ENCODE measurements at places on chromosomes 1 and 21.

DNA sequence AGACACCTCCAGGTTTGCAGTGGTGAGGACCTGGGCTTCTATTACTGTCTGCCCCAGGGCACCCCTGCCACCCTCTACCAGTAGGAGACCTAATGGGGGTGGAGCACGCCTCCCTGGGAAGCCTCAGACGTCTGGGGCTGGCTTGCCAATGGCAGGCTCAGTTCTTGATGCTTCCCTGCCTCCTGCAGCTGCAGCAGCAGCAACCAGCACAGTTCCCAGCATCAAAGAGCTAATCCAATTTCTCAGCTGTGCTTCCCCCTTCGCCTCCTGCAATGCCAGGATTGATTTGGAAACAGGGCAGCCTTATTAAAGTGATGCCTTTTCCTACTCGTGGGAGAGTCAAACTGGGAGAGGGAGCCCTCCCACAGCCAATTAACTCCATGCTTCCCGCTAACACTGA lies 8.2 kb downstream of the SYT2 start:
- no peak for DNase-seq

DNA sequence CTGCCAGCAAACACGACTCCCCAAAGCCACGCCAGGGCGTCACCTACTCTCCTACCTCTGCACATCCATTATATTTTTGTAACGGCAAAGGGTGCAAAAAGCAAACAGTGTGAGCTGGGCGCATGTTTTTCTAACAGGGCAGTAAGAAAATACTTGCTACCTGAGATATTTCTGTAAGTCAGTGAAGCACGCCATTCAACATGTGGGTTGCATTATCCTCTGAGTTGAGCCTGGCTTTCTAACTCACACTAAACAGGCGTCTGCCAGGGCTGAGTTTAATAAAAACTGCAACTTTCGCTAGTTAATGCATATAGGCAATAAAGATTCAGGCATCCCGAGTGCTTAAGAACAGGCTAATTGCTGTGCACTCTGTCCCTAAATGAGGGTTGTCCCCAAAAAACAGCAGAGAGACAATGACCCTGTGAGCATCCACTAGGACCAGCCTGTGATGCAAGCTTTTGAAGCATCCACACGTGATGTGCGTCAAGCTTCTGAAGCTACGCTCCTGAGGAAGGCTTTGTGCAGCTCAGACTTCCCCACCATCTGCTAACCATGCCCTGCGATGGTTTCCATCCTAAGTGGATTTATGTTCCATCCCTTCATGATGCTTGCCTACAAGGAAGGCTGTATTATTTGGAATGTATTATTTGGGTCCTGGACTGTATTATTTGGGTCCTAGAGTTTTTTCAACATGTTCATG lies 70.0 kb upstream of the SIM2 start:
- no peak for DNase-seq

- DNase-seq, result no peak
Observed at GRCh38 chr1:184534690-184535089, 147.9 kb downstream of the C1orf21 start.

GRCh38 chr1:201947697-201948008 lies 1.3 kb upstream of the LMOD1 start:
- DNase-seq, result no peak

DNA sequence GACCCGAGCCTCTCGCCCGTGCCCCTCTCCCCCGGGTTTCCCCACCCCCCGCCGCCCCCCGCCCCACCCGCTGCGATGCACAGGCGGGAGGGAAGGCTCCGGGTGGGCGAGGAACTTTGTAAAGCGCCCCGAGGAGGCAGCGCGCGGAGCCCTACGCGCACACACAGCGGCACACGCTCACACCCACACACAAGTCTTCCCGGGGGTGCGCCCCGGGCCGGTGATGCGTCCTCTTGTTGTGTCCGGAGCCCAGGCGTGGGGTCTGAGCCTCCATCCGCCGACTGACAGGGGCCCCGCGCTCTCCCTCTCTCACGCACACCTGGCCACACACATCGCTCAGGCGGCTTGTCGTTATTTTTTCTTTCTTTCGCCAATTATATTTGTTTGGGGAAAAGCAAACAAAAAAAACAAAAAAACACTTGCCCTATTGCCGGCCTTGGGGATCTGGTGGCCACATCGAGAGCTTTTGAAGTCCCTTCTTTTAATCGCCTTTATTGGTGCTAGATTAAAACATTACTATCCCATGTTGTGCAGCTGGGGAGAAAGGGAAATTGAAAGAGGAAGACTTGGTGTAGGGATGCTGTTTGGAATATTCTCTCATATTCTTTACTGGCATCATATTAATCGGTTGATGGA lies 770 bp downstream of the NTNG1 start:
- no peak for DNase-seq

GRCh38 chr1:179990847-179991246 lies 36.2 kb downstream of the CEP350 start:
- no peak for DNase-seq

GRCh38 chr1:147567594-147568381 lies 26.5 kb downstream of the BCL9 start:
- no peak for DNase-seq

DNA sequence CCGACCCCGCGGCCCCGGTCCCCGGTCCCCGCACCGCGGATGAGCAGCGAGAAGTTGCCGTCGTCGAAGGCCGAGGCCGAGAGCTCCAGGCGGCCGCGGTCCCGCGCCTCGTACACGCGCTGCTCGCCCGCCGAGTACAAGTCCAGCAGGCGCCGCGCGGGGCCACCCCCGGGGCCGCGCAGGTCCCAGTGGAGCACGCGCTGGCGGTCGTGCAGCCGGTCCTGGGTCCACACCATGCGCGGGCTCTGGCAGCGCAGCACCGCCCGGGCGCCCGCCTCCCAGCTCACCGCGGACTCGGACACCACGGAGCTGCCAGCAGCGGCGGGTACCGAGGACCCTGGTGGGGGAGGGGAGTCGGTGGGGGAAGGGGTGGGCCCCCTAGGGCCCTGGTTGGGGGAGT lies 2.9 kb downstream of the MXRA8 start:
- no peak for DNase-seq

DNA sequence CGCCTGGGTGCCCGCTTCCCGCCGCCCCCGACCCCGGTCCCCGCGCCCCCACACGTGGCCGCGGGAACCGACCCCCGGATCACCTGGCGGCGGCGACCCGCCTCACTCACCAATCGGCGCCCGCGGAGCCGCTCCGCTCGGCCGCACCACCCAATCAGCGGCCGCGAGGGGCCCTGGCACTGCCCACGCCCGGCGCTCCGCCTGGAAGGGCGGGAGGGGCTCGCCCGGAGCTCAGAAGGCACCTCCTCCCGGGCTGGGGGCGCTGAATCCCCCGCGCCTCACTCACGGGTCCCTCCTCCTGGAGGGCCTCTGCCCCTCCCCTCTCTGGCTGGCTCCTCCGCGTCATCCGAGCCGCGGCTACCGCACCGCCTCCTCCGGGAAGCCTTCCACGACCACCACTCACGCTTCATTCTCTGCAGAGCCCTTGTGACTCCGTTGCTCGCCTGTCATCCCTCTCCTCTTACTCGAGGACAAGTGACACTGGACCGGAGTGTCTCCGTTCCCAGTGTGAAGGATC lies 374 bp downstream of the SH2D5 start:
- no peak for DNase-seq

- no peak for DNase-seq
Observed at GRCh38 chr21:14878971-14879370, 185.8 kb downstream of the NRIP1 start.

- DNase-seq, result no peak
Observed at GRCh38 chr1:116346943-116347673, 25.9 kb upstream of the ATP1A1 start.

GRCh38 chr1:47388030-47388890 lies 27.8 kb upstream of the FOXE3 start:
- DNase-seq, result no peak

- no peak for DNase-seq
Observed at GRCh38 chr1:68954841-68955240, 458.0 kb upstream of the DEPDC1 start.

DNA sequence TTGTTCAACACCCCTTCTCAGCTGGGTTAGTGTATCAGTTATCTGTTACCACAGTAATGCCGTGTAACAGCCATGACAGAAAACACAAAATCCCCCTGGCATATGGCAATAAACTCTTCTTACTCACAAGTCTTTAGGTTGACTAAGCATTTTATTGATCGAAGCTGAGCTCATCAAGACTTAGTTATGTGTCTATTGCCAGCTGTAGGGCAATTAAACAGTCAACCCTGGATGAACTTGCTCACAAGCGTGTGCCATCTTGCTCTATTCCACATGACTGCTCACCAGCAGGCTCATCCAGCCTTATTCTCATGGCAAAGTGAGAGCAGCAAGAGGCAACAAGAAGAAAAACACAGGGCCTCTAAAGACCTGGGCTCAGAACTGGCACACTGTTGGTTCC lies 333.8 kb upstream of the PTBP2 start:
- DNase-seq, result no peak

GRCh38 chr21:39602793-39603192 lies 9.9 kb upstream of the B3GALT5 start:
- no peak for DNase-seq

- no peak for DNase-seq
Observed at GRCh38 chr1:117527566-117528102, 78.2 kb upstream of the TENT5C start.

GRCh38 chr1:197355248-197355995 lies 87.4 kb downstream of the CRB1 start:
- DNase-seq, result no peak

DNA sequence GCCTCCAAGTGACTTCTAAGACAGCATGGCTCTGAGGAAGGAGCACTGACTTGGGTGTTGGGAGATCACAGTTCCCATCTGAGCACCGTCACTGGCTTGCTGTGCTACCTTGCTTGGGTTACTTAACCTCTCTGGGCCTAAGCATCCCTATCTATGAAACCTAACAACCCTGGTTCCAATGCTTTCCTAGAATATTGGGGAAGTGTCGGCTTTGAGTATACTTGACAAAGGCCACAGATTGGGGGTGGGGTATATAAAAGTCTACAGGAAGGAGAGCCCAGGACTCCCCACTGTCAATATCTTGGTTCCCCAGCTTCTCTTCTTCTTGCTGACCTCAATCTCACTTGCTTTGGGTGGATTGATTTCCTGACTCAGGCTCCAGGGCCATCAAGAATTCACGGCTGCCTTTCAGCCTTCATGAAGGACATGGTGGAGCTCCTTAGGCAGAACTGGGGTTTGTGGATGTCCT lies 6.3 kb downstream of the TNFRSF1B start:
- DNase-seq, result no peak

GRCh38 chr1:43518935-43519686 lies 11.6 kb upstream of the PTPRF start:
- no peak for DNase-seq

GRCh38 chr1:223009406-223009805 lies 133.6 kb downstream of the TLR5 start:
- no peak for DNase-seq

DNA sequence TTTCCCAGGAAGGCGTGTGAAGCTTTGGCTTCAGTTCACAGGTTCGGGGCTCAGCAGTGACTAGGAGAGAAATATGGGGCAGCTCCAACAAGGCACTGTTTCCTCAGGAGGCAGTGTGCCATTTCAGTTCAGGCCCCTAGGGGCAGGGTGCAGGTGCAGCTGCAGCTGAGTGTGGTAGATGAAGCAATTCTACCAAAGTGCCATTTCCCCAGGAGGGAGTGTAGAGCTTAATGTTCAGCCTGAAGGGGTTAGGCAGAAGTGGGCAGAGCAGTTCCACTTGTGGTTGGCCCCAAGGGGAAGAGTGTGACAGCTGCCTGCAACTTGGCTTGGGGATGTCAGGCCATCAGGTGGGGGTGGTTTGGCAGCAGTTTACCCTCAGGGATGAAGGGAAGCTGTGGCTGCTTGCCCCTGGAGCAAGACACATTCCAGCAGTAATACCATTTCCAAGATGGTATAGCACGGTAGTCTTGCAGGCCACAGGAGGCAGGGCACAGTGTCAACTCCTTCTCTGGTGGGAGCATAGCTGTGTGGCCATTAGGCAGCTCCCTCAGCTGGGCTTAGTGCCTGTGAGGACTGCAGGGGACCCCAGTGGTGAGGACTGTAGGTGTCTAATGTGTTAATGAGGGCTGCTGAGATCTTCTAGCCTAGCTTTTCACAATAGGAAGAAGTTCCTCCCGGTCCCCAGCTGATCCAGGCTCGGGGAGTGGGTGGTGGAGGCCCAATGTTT lies 34.7 kb downstream of the RGSL1 start:
- DNase-seq, result no peak

DNA sequence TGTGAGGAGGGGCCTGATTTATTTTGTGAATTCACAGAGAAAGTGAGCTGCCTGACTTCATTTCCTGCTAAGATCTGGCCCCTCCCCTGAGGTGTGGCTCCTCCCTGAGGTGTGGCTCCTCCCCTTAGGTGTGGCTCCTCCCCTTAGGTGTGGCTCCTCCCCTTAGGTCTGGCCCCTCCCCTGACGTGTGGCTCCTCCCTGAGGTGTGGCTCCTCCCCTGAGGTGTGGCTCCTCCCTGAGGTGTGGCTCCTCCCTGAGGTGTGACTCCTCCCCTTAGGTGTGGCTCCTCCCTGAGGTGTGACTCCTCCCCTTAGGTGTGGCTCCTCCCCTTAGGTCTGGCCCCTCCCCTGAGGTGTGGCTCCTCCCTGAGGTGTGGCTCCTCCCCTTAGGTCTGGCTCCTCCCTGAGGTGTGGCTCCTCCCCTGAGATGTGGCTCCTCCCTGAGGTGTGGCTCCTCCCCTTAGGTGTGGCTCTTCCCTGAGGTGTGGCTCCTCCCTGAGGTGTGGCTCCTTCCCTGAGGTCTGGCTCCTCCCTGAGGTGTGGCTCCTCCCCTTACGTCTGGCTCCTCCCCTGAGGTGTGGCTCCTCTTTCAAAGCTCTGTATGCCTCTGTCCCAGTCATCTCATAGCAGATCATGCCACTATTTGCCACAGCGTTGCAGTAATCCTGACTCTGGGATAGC lies 26.9 kb upstream of the LRRC3 start:
- DNase-seq, result no peak

DNA sequence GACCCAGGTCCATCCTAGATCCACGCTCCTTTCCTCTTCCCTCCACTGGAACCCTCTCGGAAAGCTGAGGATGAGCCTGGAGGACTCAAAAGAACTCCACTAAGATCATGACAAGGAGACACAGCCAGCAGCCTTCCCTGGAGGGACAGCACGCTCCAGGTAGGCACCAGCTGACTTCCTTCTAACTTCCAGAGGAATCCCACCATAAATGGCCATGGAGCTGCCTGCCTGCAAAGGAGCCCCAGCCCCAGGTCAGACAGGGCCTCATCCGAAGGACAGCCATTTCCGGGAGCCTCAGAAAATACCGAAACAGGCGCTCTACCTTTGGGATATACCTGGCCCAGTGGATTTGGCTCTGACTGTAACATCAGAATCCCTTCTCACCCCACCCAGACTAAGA lies 4.1 kb downstream of the SH3BP5L start:
- DNase-seq, result no peak

GRCh38 chr1:227808566-227808965 lies 6.9 kb upstream of the PRSS38 start:
- no peak for DNase-seq

DNA sequence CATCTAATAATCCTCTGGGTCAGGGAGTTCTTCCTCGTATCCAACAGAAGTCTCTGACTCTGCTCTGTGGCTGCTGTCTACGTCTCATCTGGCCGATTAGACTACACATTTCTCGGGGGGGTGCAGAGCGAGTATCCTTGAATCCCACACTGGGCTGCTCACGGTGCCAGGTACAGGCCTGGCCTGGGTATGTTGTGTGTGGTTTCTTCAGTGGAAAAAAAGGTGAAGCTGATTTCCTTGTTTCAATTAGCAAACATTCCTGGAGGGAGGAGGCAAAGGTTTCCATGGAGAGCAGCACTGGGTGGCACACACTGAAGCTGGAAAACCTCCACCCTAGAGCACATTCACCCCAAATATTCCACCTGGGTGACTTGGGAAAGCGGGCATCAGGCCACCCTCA lies 2.0 kb upstream of the RAB7B start:
- no peak for DNase-seq

Data from C1 segment of cervical spinal cord (tissue), 14 donors.